NB4 (cell line): ENCODE measurements at places on chromosomes 4 and X.

DNA sequence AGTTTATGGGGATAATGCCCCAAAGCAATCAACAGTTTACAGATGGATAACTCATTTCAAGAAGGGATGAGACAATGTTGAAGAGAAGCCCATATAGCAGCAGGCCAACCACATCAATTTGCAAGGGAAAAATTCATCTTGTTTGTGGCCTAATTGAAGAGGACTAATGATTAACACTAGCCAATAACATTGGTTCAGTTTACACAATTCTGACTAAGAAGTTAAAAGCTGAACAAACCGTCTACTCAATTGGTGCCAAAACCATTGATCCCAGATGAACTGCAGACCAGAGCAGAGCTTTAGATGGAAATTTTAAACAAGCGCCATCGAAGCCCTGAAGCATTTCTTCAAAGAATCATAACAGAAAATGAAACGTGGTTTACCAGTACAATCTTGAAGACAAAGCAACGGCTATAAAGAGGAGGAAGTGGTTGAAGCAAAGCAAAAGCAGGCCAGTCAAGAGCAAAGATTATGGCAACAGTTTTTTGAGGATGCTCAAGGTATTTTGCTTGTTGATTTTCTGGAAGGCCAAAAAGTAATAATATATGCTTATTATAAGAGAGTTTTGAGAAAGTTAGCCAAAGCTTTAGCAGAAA lies 20.5 kb upstream of the BLTP1 start:
- DNase-seq = no peak

- DNase-seq = no peak
Measured at GRCh38 chr4:40804598-40804997, 54.8 kb downstream of the NSUN7 start.

GRCh38 chr4:167025670-167026069 lies 208.6 kb downstream of the SPOCK3 start:
- DNase-seq = no peak

- DNase-seq = no peak
Measured at GRCh38 chr4:159077702-159078495, 25.0 kb upstream of the RAPGEF2 start.

- DNase-seq = no peak
Measured at GRCh38 chr4:126748736-126749135, 884.0 kb upstream of the INTU start.

GRCh38 chrX:109873983-109874382 lies 128.9 kb upstream of the TMEM164 start:
- no peak for DNase-seq

DNA sequence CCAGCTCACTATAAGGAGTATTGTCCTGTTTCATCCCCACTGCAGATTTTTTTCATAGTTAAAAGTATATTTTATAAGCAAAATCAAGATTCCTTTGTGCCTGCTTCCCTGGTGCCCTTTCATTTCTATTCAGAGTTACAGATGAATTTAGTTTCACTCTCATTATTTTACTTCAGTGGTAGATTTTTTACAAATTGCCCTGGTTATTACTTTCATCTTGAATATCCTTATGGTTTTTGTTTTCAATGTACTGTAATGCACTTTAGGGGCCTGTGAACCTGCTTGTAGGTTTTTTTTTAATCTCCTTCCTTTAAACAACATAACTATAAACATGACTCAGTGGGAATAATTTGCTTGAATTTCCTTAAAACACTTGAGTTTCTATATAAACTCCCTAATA lies 126.8 kb downstream of the GPR143 start:
- DNase-seq = no peak

DNA sequence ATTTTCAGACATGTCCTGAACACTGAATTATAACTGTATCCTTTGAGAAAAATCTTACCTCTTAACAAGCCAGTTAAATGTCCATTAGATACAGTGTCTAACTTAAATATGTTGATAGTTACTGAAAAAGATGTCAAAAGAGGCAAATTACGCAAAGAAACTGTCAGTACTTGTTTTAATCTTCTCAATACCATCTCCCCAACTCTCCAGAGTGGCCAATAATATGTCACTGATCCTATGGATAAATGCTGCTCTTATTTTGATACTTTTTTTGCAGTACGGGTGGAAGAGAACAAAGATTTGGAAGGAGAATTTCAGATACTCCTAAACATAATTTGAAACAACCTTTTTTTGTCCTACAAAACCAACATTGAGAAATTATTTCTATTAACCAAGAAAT lies 192.7 kb downstream of the CBR4 start:
- no peak for DNase-seq

DNA sequence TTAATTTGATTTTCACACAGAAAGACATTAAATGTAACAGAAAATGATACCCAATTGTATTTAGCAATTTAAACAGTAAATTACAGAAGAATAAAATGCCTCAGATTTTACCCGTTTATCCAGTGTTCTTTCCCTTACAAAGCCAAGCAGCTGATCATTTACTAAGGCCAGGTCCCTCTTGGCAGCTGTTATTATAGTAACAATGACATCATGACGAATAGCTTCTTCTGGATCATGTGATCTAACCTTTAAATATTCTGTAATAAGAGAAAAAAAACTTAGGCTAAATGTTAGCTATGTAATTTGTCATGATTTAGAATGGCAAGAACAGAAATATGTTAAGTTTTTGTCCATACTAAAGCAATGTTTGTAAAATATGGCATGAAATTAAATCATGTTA lies 69.4 kb downstream of the PDS5A start:
- no peak for DNase-seq

DNA sequence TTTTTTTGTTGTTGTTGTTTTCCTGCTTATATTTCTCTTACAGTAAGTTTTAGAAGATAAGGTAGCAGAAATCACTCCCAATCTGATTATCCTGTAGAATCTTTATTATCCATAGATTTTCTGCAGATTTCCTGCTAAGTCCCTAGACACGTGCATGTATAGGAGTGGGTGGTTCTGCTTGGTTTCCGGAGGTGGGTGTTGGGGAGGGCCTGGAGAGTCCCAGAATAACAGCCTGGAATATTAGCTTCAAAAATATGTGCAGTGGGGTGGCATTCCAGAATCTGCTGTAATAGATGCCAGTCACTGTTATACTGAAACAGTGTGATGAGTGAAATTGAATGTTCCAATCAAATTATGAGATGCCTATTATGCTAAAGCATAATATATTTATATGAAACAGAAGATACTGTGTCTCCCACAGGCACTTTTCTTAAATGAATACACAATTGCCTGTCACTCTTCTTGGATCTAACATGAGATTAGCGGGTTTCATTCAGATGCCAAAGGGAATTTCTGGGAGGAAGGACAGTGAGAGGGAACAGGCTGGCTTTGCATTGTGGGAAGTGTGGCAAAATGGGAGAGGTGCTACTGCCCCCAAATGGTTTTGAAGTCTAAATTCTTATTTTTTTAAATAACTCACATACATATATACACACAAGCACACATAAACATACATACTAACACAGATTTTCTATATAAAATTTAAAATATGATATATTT lies 37.6 kb downstream of the C4orf50 start:
- DNase-seq = no peak

DNA sequence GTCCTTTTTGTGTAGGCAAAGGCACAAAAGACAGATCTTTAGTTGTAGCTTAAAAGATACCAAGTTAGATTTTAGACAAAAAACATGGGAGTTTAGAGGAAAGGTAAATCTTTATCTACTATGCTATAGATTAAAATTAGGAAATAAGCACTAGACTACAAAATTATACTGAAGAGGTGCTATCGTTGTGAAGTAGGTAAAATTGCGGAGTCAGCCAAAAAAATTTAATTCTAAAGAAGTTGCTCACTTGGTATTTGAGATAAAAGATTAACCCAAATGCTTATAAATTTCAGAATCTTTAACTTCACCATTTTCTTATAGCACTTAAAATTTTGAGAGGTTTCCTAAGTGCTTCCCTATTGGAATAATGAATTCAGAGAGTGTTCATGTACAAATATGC lies 604.1 kb downstream of the GRXCR1 start:
- DNase-seq = no peak

DNA sequence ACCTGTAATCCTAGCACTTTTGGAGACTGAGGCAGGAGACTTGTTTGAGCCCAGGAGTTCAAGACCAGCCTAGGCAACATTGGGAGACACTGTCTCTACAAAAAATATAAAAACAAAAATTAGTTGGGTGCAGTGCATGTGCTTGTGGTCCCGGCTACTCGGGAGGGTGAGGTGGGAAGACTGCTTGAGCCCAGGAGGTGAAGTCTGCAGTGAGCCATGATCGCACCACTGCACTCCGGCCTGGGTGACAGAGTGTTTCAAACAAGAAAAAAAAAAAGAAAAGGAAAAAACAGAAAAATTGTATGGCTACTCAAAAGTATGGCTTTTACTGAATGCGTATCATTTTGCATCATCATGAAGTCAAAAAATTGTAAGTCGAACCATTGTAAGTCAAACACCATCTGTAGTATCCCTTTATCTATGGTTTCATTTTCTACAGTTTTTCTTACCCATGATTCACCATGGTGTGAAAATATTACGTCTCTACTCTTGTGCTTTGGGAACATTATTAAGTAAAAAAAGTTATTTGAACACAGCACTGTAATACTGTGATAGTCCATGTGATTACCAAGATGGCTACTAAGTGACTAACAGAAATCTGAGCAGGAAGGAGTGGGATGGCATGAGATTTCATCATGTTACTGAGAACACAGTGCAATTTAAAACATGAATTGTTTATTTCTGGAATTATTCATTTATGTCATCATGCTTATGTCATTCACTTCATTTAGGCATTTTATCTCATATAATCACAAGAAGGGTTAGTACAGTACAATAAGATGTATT lies 26.5 kb upstream of the MANBA start:
- no peak for DNase-seq

- no peak for DNase-seq
Measured at GRCh38 chr4:10023806-10024205, 2.5 kb upstream of the SLC2A9 start.

DNA sequence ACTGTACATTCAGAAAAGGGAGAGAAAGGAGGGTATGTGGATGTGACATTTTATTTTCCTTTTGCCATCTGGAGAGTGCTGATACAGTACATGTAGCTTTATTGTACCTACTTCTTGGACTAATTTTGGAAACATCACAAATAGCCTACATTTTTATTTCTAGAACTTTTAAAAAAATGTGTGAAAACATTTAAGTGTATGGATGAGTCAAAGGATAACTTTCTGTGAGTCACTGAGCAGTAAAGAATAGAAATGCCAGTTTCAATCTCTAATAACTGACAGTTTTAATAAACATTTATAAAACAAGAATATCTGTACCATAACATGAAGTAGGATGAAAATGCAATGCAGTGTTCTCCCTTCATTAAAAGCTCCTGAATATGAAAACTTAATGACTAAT lies 374.4 kb upstream of the NWD2 start:
- DNase-seq = no peak

- no peak for DNase-seq
Measured at GRCh38 chr4:99033956-99034355, 38.4 kb downstream of the METAP1 start.
